Transverse colon (tissue), 4 donors: ENCODE measurements at places on chromosomes 16 and 17. TPM values are rescaled to one million over a fixed set of nuclear protein-coding genes. Genes with fewer than 3 reads are reported as not detected.

GRCh38 chr17:57021226-57021940, 43.5 kb downstream of the SCPEP1 start:
- DNase-seq = peak; percentile 65

DNA sequence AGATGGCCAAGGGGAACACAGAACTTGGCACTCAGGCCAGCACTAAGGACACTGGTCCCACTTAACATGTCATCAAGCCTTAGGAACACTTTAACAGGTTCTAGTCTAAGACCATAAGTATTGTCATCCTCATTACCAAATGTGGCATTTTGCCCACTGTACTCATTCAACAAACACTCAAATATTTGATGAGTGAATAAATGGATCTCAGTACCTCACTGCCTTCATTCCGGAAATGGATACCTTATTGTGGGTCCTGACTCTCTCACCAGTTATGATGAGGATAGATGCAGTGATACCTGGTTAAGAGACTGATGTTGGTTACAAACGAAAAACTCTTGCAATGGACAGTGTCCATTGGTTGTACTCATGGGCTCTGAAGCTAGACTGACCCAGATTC, 455.2 kb upstream of the DYNLRB2 start:
- no peak for DNase-seq

- DNase-seq = peak; percentile 13
Observed at GRCh38 chr17:50946891-50947781, 81.0 kb upstream of the TOB1 start.

DNA sequence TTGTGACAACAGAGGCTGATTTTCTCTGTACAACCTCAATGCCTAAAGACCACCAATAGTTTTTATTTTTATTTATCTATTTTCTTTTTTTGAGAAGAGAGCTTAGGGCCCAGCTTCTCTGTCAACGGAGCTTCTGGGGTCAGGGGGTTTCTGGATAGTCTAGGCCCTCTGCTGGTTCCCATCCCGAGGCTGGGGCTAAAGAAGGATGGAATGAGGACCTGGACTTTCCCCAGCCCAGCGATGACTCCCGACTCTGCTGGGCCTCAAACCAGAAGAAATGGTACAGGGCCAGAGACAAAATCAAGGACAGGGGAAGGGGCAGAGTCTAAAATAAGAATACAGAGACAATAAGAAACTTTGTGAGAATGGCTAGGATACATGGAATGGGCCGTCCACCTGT, 5.7 kb upstream of the TSPOAP1 start:
- no peak for DNase-seq

GRCh38 chr17:2174468-2175293, 119.8 kb downstream of the HIC1 start:
- DNase-seq = peak; percentile 25

DNA sequence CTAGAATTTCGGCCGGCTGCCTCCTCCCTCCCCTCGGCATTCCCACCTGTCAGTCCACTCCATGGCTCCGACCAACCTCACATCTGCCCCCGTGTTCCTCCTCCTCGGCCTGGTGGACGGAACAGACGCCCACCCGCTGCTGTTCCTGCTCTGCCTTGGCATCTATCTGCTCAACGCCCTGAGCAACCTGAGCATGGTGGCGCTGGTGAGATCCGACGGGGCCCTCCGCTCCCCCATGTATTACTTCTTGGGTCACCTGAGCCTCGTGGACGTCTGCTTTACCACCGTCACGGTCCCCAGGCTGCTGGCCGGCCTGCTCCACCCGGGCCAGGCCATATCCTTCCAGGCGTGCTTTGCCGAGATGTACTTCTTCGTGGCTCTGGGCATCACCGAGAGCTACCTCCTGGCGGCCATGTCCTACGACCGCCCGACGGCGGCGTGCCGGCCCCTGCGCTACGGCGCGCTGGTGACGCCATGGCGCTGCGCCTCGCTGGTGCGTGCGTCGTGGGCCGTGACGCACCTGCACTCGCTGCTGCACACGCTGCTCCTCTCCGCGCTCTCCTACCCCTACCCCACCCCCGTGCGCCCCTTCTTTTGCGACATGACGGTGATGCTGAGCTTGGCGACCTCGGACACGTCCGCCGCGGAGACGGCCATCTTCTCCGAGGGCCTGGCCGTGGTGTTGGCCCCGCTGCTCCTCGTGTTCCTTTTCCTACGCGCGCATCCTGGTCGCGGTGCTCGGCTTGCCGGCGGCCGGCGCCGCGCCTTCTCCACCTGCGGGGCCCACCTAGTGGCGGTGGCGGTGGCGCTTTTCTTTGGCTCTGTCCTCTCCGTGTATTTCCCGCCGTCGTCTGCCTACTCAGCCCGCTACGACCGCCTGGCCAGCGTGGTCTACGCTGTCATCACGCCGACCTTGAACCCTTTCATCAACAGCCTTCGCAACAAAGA, at the start of gene OR3A2:
Gene OR3A2, minus strand, starts transcription at position 440 of the 948 bp plus-strand sequence.
- DNase-seq = no peak

Gene SHCBP1
- total RNA-seq = 0.79 TPM
